ENCODE measurements at places on chromosomes 6 and 20.

- DNase-seq: no peak
Measured at GRCh38 chr6:41463062-41463930, 82.9 kb upstream of the FOXP4 start.

DNA sequence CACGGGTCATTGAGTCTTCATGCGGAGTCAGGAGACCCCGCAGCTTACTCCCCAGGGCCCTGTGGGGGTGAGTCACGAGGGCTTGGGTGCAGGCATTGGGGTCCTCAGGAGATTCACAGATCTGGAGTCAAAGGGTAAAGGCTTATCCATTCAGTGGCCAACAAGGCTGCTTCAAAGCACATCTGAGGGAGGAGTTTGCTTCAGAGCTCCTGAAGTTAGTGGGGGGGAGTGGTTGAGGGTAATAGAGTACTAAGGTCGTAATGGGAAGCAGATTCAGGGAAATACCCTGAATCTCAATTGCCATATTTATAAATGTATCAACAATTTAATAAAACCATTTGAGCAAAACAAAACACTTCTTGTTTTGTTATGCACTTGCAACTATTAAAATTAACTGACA lies 37.3 kb downstream of the SH3BGRL2 start:
- DNase-seq: no peak

- DNase-seq: peak; percentile 49
Measured at GRCh38 chr20:21323640-21324039, 20.5 kb downstream of the XRN2 start.

DNA sequence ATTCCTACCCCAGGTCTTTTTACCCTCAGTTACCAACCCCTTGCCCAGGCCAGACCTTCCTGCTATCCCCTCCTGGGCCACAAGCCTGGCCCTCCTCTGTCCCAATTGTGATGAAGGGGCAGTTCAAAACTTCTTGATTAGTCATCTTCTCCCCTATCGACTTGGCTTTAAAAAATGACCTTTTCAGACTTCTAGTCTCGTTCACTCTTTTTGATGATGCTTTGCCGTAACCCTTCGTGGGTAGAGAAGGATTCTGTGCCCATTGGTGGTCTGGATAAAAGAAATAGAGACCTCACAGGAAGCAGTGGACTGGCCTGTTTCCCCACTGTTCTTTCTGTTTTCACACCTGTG lies 5.5 kb downstream of the VEGFA start:
- DNase-seq: no peak

- no peak for DNase-seq
Measured at GRCh38 chr20:58054082-58054779, 174.2 kb downstream of the ANKRD60 start.
